ENCODE measurements at places on chromosomes 1 and 21.

DNA sequence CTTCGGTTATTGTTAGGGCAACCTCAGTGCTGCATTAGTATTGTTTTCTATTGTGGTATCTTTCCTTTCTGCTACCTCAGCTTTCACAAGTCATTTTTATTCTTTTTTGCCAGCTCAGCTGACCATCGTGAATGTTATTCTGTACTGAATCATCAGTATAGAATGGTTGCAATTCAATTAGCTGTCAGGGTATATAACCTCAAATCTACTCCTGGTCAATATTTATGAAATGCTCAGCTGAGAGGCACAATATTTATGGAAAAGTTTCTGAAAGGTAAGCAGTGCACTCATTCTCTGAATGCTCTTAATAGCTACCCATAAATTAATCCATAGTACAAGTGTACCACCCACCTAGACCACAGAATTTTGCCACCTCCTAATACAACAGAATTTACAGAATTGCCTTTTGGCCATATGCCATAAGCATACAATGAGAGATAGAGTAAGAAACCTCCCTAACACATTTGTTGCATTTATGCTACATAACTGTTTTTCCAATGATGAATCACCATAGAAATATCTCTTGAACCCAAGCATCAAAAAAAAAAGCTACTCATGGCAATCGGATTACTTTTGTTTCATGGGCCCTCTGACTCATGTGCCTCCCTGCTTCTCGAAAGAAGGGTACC is 732.6 kb upstream of the CHRM3 start:
- no peak for DNase-seq

- DNase-seq = no peak
Observed at GRCh38 chr1:234107416-234108021, 203.0 kb downstream of the SLC35F3 start.

DNA sequence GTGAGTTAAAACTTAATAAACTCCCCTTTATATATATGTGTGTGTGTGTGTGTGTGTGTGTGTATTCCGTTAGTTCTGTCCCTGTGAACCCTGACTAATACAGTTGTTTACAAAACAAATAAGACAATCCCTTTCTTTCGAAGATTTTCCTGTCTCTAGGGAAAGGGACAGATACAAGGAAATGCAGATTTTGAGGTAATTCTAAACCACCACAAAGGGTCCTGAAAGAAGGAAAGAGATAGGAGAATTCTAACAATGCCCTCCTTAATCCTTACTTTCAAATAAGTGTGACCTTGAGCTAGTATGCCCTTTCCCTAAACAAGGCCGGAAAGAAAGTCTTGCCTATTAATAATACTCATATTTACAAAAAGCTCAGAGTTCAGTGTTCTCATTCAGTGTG is 164.8 kb upstream of the COL11A1 start:
- DNase-seq = no peak

- DNase-seq = no peak
Observed at GRCh38 chr1:207711285-207711684, 40.6 kb upstream of the CD46 start.

GRCh38 chr1:214446772-214447556 is 104.4 kb downstream of the PTPN14 start:
- DNase-seq = no peak

Measured in activated CD8-positive, alpha-beta memory T cell treated with anti-CD3 and anti-CD28 coated beads for 1 hour (primary cell).